ENCODE measurements at places on chromosomes 6 and 20.

DNA sequence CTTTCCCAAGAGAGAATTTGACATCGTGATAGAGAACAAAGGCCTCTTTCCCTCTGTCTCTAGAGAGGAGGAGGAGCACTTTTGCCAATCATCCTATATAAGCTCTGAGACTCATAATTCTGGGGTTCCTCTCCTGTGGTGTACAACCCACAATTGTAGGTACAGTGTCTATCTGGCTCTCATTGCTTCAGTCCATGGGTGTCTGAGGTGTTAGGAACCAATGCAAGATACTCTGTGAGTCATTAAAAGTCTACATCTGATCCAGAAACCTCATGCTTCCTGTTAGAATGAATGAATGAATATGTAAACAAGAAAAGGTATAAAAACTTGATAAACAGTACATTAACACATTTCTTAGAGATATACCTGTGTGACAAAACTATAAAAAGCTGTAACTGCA, 356.7 kb downstream of the QKI start:
- DNase-seq, result no peak

GRCh38 chr20:48904566-48905296, 16.8 kb upstream of the ARFGEF2 start:
- peak; percentile 85 for DNase-seq

DNA sequence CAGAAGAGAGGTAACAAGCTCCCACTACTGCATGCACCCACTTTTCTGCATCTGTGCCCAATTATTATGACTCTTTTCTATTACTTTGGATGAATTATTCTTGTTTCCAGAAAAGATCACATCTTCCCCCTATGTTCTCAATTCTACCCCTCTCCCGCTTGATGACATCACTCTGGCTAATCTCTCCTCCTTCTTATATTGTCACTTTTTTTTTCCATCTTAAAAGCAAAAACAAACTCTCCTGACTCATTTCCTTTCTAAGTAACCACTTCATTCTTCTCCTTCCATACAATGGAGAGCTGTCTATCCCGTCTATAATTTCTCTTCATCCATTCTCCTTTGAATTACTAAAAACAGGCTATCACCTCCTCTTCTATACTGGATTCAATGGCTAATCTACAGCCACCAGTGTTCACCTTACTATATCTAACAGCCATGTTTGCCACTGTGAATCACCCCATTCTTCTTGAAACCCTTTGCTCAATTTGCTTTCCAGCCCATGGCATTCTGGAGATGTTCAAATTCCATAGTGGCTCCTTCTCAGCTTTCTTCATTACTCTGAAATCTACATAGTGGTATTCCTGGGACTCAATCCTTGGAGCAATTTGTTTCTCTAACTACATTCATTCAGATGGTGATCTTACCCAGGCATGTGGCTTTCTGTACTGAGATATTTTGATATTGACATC, 378.4 kb downstream of the ARHGAP18 start:
- no peak for DNase-seq

DNA sequence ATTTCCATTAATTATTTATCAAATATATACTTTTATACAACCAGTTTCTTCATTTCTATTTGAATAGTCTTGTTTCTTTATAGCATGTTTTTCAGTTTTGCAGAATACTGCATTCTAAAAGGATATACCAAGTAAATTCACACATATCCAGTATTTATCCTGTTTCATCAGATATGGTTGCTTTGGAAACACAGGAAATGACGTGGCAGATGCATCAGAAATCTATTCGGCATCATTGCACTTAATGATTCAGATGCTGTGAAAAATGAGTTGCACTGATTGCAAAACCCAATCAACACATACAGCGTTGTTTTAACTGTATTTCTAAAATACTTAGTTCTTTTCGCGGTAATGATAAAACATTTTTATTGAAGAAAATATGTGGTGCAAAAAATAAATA, 594.9 kb downstream of the CDH26 start:
- DNase-seq, result no peak

DNA sequence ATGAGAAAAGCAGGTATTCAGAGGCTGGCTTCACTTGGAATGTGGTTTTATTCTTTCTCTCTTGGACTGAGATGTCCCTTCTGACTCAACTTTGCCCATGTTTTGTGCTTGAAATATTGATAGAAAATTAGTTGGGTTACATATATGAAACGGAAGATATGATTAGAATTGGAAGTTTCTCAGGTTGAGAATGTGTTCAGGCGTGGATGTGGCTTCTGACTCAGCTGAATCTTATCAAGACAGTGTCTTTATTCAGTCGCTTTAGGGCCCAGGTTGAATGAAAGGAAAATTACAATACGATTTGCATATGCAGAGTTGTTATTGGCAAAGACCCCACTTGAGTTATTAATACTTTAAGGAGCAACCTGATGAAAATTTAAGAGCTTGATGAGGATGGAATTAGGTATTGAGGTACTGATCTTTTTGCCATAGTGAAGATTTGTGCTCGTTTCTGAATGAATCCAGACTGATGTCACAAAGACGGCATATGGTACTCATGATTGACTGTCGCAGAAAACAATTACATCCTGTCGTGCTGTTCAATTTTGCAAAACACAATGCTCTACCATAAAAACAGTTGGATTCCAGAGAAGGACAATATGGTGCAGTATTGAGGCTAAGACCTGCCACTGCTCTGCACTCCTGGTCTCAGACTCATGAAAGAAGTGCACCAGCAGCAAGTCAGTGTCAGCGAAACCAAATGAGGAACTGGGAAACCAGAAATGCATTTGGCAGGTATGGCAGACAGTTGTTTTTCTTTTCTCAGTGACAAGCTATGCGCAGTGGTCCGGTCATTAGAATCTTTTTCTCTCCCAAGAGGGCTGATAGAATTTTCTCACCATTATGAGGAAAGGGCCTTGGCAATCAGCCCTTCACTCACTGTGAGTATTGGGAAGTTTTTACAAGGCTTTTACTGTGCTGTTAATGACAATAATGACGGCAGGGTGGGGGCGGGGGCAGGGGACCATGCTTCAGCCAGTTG, 158.3 kb downstream of the DOK5 start:
- peak; percentile 3 for DNase-seq

- DNase-seq, result no peak
Observed at GRCh38 chr6:50653253-50653652, 60.1 kb upstream of the TFAP2D start.

DNA sequence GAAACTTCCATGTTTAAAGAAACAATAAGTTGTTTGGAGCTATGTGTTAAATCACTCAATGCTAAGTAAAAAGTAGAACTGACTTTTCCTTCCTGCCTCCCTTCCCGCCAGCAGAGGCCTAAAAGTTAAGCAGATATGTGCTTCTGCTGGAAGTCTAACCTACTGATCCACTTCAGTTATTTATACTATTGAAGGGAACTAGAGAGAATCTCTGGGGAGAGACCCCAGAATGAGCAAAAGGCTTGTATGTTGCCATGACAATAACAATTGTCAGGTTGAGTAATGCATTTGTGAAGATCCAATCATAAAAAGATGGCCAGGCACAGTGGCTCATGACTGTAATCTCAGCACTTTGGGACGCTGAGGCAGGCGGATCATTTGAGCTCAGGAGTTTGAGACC, 24.7 kb downstream of the MGME1 start:
- DNase-seq, result no peak

DNA sequence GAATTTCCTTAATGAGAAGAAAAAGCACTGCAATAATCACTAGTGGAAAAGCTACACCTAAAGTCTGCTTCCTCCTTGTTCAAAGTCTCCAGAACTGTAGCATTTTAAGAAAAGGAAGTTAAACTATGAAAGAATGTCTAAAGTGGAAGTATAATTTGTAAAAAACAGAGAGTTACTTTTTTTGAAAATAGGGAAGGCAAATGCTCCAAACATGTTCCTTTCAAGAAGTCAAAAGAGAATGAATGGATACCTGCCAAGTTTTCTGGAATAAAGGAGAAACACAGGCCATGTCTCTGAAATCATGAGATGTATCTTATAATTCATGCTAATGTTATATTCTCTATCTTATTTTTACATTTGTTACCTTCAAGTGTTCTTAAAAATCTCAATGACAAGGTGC, 60.7 kb upstream of the ADGRG6 start:
- DNase-seq, result no peak

DNA sequence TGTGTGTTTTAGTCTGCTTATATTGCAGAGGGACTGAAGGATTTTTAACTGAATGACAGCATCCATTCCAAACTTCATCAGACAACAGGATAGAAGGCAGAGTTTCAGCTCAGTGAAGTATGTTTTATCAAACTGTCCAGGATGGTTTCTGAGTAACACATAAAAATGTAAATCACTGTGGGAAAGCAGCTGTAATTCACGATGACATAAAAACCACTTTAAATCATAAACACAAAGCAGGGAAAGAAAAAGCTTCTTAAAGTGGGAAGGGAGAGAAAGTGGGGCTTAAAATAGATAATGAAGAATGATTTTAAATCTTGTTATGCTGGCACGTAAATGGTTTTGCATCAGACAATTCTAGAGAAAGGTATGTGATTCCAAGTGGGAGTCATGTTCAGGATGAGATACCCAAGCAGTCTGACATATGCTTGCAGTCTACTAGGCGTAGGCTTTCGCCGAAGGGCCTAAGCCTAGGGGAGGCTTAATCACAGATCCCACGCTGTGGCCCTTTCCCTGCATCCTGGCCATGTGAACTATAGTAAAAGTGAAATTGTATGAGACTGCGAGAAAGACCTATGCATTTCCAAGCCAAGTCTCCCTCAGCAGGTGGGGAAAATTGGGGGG, 610.6 kb downstream of the PRKN start:
- DNase-seq, result no peak

GRCh38 chr6:21592953-21593352, 598 bp upstream of the SOX4 start:
- DNase-seq, result no peak

DNA sequence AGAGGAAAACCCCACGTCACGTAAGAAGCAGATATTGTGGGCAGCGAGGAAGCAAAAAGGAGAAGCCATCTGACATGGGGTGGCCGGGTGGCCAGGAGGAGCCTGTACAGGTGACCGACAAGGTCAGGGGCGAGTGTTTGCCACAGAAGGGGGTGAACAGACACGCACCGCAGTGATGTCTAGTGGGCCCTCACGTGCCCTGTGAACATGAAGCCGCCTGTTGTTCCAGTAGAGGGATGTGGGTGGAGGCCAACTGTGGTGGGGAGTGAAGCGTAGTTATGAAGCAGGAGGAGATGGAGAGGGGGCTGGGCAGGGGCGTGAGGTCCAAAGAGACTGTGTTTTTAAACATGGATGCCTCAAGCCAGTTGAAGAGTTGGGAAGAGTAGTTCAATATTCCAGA, 20.5 kb downstream of the MYT1 start:
- no peak for DNase-seq

GRCh38 chr6:22236626-22237414, 60.0 kb downstream of the PRL start:
- DNase-seq, result no peak

DNA sequence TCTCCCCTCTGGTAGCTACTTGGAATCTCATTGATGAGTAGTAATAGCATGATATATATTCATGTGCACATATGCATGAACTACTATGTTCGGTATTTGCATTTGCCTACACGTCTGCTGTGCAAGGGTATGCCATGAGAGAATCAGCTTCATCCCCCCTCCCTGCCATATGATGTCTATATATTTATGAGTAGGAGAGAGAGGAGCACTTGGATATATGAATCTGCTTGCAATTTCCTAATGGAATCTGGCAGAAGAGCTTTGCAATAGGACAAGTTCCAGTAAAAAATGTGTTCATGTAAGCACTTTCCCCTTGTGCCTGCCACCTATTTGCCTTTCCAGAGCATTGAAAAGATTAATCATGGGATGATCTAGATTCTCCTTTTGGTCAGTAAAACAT, 76.2 kb upstream of the BACH2 start:
- no peak for DNase-seq

- no peak for DNase-seq
Observed at GRCh38 chr6:82909551-82909950, 156.1 kb downstream of the UBE3D start.

- DNase-seq, result no peak
Observed at GRCh38 chr6:111183702-111184517, 96.6 kb downstream of the SLC16A10 start.

DNA sequence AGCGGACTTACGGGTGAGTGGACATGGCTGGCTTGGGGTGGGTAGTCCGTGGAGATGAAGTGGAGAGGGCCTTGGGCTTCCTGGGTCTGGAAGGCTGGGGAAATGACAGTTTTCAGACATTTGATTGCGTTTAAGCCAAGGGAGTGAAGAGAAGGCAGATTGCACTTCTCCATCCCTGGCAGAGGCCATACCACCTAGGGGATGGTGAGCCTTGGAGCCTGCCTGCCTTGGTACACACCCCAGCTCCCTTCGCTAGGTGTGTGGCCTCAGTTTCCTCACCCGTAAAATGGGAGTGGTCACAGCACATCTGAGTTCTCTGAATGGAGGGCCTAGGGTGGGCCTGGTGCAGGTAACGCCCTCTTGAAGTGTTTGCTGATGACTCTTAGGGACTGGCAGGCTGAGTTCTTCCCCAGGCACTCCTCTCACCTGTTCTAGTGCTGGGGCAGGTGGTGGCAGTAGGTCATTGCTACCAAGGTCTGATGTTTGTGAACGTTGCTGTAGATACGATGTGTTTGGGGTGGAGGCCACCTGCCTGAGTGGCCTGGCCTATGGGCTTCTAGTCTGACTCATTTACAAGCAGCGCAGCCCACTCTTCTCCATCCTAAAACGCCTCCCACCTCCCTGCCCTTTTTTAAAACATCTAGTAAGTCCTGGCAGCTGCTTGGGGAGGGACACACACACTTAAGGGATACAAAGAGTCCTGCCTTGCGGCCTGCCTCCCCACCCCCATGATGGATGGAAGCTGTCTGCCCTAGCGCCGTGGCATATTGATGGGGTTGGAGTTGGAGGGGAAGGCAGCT, 2.3 kb downstream of the RBM38 start:
- no peak for DNase-seq

DNA sequence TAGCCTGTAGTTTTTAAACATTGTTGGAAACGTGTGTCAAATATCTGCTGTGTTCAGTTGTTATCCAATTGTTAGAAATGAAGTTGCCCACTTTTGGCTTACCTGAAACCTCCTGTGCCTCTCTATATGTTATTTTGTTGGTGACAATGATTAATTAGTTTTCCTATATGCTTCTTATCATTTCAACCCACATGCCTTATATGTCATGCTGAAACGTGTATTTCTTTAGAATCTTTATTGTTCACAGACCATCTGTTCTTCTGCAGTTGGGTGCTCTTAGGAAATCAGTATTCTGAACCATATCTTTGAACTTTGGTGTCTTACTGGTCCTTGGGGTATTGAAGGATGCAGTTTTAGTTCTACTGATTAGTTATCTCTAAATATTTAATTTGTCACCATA, 91.2 kb upstream of the SCGN start:
- peak; percentile 47 for DNase-seq

DNA sequence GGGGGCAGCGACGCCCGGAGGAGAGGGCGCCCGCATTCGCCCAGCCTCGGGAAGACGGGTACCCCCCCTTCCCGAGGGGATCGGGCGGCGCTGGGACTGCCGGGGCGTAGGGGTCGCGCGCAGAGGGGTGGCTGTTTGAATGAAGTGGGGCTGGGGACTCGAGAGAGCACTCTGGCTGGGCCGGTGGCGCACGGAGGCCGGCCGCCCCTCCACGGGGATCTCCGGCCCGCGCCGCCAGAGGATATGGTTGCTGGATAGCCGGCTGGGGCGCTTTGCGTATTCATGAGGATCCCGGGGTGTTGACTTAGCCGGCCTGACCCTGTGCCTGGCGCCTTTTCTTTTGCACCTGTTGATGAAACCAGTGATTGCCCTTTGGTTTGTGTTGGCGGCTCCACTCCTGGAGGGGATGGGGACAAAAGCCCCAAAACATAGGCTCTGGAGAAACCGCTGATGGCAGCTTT, 469 bp downstream of the SYNJ2 start:
- peak; percentile 57 for DNase-seq

Data from hematopoietic multipotent progenitor cell treated with erythropoietin and hydrocortisone succinate and interleukin-3 and kit ligand, for 6 days (in vitro differentiated cells).